ENCODE measurements at places on chromosomes 6 and 20.

DNA sequence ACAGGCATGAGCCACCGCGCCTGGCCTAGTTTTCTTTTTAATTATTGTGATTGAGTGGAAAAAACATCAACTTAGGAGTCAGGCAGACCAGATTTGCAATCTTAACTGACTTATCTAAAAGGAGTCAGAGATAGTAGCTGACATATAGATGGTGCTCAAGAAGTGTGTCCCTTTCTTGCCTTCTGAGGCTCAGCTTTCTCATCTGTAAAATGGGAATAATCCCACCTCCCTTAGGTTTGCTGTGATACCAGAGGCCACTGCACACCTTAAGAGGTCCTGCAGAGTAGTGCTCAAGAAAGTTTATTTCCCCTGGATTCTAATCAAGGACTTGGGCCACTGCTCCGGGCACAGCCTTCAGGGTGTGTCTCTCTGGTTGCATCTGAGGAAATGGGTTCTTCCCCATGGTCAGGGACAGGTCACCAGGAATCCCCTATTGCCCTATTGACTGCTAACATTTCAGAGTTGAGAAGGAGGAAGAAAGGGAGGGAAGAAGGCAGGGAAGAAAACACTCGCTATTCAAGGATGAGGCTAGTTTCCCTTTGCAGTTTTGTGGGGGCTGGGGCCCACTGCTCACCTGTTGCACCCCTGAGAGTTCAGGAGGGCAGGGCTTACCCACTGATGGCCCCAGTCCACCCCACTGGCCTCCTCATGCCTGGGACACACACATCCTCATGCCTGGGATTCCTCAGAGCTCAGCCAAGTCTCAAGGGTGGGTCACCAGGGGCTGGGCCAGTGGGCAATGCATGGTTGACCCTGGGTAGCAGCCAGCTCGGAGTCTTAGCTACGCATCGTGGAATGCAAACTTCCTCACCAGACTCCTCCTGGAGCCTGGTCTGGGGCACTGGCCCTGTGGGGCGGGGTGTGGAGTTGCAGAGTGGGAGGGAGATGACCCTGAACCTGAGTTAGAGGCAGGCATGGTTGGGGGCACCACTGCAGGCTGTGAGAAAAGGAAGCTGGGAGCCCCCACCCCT, 21.2 kb downstream of the C6orf132 start:
- peak; percentile 78 for DNase-seq

GRCh38 chr20:43940518-43941225, 26.0 kb downstream of the TOX2 start:
- no peak for DNase-seq

DNA sequence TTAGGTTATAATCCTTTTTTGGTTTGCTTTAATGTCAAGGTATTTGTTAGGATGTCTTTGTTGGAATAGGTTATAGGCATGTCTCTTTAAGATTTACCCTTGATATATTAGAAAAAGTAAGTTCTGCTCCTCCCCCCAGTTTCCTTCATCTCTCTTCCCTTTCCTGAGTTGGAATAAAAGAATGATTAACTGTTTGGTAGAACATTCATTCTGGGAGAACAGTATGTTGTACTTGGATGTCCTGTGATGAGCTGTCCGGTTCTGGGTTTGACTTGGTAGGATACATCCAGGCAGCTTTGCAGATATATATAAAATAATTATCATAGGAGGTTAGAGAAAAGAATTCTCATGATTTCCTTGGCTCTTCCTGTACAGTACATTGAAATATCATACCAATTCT, 199.6 kb upstream of the RREB1 start:
- DNase-seq: no peak

DNA sequence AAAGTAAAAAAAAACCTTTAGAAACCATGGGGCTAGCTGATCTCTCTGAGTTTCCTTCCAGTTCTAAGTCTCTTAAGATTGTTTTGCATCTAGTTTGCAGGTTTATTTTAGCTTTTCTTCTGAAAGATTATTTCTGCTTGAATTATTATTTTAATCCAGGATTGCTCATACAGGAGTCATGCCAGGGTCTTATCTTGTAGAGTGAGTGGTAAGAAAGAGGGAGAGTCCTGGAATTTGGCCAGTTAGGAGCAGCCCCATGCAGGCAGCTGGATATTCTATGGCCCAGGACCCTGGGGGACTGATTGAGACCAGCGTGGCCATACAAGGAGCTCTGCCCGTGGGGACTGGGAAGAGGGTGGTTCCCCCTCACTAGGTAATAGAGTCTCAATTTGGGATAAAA, 178.9 kb upstream of the HEY2 start:
- no peak for DNase-seq

DNA sequence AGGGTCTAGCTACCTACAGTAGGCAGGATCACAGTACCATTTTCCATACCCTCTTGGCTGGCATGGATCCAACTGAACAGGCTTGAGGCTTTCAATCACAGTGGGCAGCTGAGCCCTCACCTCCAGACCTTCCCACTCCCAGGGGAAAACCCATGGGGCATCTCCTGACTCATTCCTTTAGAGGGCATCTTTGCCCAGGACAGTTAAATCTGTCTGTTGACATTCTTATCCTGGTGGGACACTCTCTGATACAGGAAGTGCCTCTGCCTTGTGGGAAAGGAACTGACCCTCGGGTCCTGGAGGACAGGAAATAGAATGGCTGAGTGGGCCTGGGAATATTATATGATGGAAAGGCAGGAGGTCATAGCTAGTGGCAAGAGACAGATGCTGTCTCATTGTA, 10.2 kb upstream of the EPB41L1 start:
- DNase-seq: no peak

GRCh38 chr20:9416421-9416820, 98.0 kb upstream of the LAMP5 start:
- DNase-seq: no peak

DNA sequence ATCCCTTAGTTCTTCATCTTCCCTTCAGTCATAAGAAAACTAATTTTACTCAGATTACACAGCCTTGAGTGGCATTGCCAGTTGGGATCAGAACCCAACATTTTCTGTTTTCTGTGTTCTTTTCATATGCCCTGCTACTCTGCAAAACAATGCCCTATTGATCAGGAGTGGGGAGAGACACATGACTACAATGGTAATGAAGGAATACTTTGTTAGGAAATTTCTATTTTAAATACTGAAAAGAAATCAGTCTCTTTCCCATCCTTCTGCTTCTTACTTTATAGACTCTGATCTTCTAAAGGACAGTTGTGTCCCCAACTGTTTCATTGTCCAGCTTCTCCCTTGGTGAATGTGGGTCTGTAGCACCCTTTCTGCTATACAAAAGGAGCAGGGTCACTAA, 5.5 kb upstream of the PKIB start:
- no peak for DNase-seq

- DNase-seq: no peak
Observed at GRCh38 chr6:8803181-8803760, 367.9 kb upstream of the SLC35B3 start.

GRCh38 chr6:2831392-2831791, 10.3 kb downstream of the SERPINB1 start:
- no peak for DNase-seq

DNA sequence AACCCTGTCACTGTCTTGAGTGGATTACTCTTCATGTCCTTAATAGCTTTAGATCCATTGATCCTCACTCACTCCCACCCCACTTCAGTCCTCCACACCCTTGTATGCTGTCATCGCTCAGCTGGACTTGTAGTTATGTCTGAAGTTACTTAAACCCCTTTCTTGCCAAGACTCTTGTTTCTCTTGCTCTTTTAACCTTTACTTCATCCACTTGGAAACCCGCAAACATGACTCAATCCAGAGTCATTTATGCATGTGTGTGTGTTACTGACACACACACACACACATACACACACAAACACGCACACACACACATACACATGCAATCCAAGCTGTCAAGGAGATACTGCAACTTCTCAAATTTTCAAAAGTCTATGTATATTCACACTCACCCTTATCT, 341.8 kb downstream of the SYNE1 start:
- DNase-seq: peak; percentile 52

DNA sequence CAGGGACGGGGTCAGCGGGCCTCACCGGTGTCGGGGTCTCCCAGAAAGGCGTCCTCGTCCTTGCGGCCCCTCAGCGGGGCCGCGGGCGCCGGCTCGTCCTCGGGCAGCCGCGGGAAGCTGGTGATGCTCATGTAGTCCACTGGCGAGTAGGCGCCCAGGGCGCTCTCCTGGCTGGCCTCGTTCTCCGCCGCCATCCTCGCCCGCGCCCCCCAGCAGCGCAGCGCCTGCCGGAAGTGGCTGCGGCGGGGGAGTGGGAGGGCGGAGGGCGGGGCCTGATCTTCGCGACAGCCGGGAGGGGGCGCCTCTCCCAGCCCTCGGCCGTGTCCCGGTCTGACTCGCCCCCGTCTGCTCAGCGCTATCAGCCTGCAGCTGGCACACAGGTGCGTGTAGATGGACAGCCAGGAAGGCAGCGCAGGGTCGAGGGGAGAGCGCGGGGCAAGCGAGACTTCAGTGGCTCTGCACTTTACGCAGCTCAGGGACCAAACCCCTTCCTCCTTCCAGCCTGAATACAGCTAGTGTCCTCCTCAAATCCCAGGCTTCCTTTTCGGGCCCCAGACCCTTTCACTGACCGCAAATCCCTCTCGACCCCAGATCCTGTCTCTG, at the start of gene GGT7:
Gene GGT7 (minus strand): TSS at position 235 of the 603 bp plus-strand sequence. CDS start 41 bp downstream, at position 194.
- peak; percentile 93 for DNase-seq

DNA sequence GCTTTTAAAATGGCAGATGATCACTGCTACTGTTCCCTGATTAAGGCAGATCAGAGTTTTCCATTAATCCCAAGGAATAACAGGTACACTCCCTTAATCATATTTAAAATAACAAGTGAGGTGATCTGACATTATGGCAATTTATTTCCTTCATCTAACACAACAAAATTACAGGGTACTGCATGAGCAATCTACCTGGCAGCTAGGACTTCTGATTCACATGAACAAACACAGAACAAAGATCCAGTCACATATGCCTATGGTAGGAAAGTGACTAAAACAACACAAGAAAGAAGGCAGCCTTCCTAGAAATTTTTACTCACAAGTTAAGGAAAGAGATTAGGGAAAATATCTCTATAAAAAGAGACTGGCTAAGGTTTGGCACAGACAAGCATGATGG, 33.2 kb downstream of the MAP7 start:
- DNase-seq: no peak

- DNase-seq: no peak
Observed at GRCh38 chr6:159828074-159828473, 28.0 kb downstream of the PNLDC1 start.

DNA sequence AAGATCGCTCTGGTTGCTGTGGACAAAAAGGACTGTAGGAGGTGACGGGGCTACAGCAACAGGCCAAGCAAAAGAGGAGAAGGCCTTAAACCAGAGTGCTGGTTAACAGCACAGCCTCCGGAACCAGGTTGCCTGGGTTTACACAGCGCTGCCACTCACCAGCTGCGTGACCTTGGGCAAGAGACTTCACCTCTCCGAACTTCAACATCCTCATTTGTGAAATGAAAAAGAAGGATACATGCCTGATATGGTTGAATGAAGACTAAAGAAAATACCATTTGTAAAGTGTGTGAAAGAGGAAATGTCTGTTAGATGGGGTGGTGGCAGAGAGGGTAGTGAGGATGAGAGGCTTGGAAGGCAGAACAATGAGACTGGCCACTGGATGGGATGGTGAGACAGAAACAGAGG, 44.9 kb downstream of the PREX1 start:
- no peak for DNase-seq

DNA sequence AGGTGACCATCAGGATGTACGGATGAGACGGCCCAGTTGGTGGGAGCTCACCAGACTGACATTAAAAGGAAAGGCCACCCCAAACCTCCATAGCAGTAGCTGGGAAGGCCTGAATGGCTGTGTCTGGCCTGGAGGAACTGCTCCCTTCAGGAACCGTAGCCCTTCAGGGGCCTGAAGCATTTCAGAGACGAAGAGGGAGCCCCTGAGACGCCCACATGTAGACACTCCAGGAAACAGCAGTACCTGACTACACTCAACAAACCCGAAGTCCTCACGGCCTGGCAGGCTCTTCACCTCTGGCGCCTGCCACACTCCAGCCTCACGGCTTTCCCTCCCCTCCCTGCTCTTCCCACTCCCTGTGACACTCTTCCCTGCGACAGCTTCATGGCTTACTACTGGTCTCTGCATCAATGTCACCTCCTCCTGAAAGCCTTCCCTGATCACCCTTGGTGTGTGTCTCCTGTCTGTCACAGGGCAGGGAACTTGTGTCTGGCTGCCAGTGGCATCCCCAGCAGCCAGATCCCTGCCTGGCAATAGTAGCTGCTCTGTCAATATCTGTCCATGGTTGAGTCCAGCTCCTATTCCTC, 14.6 kb upstream of the STX16 start:
- no peak for DNase-seq

GRCh38 chr20:60191014-60191413, 232.8 kb downstream of the CDH26 start:
- no peak for DNase-seq

DNA sequence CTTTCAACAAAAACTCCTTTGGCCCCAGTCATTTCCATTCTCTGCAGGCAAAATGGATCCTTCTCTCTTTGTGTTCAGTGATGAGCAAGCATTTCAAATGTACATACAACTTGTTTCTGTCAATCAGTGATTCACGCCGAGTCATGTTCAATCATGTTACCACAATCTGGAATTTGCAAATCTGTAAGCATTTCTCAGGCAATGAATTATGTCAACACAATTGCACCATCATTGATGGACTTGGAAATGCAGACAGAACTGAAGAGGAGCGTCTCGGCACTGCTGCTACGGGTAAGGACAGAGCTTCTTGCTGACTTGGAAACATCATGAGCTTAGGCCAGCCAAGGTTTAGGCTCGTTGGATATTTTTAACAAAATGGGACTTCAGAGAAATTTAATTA, 132.8 kb upstream of the AGPAT4 start:
- peak; percentile 49 for DNase-seq

GRCh38 chr6:41200901-41201763, at the start of gene TREML2:
TSS of gene TREML2 (minus strand) at chr6:41201149. CDS start at chr6:41201008, 141 bp downstream.
- no peak for DNase-seq

- peak; percentile 8 for DNase-seq
Observed at GRCh38 chr6:22108199-22108598, 188.6 kb downstream of the PRL start.

DNA sequence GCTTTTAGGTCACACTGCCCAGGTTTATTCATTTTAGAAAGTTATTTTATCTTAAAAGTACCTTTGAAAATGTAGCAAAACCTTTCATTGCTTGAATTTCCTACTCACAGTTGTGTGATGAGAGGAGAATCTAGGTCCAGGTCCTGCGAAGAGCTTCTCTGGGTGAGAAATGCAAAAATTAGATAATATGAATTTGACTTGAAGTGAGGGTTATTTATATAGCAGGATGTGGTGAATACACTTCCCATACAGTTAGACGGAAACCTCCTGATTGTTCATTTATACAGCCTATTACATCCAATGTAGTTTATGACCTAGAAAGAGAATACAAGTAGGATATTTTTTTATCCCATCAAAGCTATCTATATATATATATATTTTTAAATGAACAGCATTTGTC, 30.5 kb downstream of the CDKAL1 start:
- DNase-seq: no peak

GRCh38 chr20:23003077-23003635, 32.0 kb upstream of the SSTR4 start:
- DNase-seq: no peak

- DNase-seq: peak; percentile 84
Observed at GRCh38 chr6:14037402-14038277, 79.9 kb upstream of the CD83 start.

GRCh38 chr6:159122453-159122852, 46.7 kb upstream of the FNDC1 start:
- DNase-seq: no peak
